GM04503 (cell line): ENCODE measurements at places on chromosomes 2 and 18.

DNA sequence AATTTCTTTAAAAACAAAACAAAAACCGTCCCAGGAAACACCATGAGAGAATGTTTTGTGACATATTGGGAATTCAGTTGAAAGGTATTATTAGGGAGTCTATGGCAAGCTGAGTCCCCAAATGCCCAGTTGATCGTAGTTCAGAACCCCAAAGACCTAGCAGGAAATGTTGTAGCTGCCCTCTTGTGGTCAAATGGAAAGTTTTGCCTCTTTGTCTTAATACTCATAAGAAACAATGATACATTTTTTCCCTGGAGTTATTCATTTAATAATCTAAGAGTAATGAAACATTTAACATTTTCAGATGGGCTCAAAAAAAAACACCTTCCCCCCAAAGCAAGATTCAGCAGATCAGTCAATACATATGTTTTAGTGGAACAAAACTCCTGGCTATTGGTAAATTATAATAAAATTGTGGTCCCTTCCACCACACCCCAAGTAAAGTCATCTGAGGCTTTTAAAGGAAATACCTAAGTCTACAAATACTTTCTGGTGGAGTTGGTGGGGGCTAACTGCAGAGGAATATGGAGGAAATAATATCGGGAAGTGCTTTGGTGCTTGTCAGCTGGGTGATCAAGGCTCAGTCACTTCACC is 37.8 kb upstream of the EFEMP1 start:
- no peak for DNase-seq

DNA sequence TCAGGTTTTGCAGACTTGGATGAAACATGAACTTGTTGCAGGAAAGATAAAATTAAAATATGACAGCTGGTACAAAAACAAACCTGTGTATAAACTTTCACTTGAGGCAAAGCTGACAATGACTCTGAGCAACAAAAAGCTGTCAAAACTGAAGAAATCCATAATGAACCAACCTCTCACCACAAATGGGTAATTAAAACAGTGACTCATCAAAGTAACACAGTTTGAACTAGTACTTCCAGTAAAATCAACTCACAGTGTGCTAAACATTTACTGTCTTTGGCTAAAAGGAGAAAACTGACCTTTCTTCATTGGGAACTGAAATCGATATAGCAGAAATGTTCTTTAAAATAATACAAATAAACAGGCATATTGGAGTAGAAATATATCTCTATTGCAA is 209.7 kb downstream of the WDPCP start:
- DNase-seq: no peak

DNA sequence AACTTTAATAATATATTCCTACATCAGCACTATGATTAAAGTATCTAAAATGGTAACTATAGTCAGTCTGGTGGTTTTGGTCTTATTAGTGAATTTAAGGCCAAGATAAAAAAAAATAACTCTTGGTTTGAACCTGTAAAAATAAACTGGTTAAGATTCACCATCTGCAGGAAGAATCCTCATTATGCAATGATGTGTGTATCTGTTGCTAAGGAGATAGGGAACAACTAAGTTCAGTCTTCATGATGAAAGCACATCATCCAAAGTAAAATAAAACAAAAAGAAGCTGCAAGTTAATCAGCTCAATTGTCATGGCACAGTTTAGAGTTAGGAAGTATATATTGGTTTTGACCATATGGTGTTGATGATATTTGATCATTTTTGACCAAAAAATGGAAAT is 466.0 kb downstream of the NYAP2 start:
- no peak for DNase-seq

GRCh38 chr18:13237073-13237472 is 18.5 kb downstream of the LDLRAD4 start:
- no peak for DNase-seq

GRCh38 chr2:62297624-62298010 is 101.7 kb downstream of the B3GNT2 start:
- no peak for DNase-seq

- DNase-seq: no peak
Observed at GRCh38 chr2:108616318-108616717, 82.0 kb downstream of the LIMS1 start.

DNA sequence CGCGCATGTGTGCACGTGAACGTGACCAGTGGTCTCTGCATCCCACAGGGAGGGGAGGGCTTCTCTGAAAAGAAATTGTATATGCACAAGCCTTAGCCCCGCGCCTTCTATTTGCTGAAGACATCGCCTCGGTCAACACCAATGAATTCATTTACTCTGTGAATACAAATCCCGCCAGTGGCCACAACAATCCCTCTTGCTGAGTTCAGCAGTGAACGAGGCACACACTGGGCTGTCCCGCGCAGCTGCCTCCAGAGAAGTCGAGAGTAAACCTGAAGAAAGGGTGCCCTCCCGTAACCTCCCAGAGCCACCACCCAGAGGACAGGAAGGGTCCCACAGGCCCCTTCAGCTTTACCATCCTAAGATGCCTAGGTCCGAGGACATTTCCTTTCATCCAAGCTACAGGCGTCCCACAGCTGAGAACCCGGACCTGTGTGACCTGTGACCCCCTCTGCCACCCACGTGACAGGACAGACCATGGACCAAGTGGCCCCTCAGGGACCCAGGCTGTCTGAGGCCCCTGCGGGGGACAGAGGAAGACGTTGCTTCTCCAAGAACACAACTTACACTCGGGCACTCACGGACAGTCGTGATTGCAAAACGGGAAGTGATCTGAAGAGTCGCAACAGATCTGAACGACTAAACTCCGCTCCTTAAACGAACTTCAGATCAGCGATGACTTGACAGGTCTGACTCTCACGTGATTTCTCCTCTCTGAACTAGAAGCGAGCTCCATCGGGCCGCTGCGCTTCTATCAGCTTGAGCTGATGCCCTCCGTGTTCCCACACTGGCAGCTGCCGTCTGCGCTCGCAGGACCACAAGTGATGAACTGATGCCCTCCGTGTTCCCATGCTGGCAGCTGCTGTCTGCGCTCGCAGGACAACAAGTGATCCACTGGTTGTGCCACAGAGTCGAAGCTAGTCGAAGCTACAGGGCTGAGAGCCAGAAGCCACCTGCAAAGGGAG is 92.7 kb downstream of the ZNF516 start:
- no peak for DNase-seq
